ENCODE measurements at places on chromosomes 16 and 17.

- DNase-seq: peak; percentile 47
These were observed 22.1 kb downstream of the NUBP1 start for GRCh38 chr16:10765772-10766171.

DNA sequence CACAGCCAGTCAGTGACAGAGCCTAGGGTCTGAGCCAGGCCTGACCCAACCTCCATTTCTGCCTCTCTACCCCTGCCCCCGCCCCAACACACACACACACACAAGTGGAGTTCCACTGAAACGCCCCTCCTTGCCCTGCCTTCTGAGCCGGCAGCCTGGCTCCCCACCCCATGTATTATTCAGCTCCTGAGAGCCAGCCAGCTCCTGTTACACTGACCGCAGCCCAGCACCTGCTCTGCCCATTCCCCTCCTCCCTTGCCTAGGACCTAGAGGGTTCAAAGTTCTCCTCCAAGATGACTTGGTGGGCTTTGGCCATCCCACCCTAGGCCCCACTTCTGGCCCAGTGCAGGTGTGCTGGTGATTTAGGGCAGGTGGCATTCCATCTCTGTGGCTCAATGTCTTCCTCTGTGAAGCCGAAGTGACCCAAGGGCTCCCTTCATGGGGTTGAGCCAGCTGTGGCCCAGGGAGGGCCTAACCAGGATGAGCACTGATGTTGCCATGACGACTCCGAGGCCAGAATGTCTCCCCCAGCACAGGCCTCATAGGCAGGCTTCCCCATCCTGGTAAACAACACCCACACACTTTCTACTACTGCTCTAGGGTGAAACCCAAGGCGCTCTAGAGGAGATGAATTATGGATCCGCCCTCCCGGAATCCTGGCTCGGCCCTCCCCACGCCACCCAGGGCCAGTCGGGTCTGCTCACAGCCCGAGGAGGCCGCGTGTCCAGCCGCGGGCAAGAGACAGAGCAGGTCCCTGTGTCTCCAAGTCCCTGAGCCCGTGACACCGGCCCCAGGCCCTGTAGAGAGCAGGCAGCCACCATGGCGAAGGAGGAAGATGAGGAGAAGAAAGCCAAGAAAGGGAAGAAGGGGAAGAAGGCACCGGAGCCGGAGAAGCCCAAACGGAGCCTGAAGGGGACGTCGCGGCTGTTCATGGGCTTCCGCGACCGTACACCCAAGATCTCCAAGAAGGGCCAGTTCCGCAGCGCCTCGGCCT is 9.7 kb downstream of the MYO15A start:
- DNase-seq: no peak

DNA sequence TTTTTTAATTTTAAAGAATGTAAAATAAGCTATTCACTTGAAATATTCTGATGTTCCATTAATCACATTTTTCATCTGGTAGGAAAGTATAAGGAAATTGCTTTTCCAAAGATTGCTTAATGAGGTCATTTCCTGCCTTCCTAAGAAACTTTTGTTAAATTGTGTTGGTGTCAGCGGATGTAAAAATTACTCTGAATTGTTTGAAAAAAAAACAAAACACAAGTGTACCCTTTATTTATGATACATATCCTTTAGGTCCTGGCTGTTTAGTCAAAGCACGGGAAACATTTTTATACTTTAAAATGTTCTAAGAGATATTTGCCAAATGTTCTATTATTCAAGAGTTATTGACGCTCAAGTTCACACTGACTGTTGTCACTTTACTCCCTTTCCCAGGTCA is 1357.4 kb upstream of the GOT2 start:
- no peak for DNase-seq

DNA sequence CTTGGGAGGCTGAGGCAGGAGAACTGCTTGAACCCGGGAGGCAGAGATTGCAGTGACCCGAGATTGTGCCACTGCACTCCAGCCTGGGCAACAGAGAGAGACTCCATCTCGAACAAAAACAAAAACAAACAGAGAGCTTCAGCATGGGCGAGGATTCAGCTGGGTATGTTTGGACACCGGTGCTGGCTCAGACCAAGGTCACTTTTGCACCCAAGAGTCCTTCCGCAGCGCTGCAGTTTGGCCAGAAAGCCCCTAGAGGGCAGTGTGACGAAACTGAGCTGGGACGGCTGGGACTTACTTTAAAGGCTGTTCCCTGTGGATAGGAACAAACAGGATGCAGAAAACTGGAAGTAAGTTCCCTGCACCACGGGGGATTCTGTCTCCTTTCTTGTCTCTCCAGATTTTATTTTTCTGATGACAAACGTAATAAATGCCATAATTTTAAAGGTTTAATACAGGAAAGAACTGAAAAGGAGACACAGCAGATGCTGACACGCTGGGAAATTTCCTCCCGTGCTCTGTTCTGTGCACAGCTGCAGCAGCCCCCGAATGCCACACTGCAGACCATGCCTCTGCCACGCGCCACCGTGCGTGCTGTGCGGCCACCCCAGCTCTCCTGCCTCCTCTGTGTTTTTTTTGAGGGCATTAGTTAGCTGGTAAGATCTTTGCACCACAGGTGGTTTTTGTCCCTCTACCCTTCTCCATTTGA is 25.2 kb upstream of the USP36 start:
- peak; percentile 64 for DNase-seq

DNA sequence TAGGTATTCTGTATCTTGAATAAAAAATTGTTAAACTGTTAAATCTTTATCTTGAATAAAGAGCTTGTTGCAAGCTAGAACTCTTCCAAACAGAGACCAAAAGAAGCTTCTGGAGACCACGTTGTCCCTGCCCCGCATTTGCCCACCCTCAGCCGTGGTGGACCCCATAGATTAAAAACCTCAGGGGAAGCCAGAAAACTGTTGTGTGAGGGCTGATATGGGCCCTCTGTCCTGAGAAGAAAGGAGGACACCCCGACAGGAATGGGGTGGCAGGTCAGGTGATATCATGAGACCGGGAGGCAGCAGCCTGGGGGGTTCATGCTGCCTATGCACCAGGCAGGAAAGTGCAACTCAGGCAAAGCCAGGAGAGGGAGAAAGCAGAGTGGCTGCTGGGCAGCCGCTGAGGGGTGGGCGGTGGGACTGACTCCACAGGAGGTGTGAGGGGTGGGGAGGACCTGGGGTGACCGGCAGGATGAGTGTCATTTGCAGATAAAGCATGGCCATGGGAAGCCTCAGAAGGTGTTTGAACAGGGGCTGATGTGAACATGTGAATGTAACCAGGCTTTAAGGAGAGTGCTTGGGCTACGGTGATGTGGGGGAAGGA is 147.8 kb downstream of the IRF8 start:
- DNase-seq: no peak

GRCh38 chr17:47872651-47873161 is 21.7 kb upstream of the SP6 start:
- DNase-seq: no peak

DNA sequence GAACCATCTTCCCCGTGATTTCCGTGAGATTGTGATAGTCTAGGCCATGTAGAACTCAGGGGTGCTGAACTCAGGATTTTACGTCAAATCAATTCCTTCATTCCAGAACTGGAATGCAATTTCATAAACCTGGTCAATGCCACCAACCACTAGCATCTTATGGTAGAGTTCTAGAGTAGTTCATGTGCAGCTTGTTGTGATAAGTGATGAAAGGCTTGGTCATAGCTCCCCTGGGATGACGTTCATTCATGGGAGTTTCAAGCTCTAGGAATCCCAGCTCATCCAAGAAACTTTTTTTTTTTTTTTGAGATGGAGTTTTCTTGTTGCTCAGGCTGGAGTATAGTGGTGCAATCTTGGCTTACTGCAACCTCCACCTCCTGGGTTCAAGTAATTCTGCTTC is 3.7 kb upstream of the DPEP2 start:
- DNase-seq: no peak

- DNase-seq: no peak
These were observed 28.3 kb downstream of the NLRC3 start for GRCh38 chr16:3548859-3549258.

- no peak for DNase-seq
These were observed 54.7 kb downstream of the ZZEF1 start for GRCh38 chr17:4087911-4088693.

DNA sequence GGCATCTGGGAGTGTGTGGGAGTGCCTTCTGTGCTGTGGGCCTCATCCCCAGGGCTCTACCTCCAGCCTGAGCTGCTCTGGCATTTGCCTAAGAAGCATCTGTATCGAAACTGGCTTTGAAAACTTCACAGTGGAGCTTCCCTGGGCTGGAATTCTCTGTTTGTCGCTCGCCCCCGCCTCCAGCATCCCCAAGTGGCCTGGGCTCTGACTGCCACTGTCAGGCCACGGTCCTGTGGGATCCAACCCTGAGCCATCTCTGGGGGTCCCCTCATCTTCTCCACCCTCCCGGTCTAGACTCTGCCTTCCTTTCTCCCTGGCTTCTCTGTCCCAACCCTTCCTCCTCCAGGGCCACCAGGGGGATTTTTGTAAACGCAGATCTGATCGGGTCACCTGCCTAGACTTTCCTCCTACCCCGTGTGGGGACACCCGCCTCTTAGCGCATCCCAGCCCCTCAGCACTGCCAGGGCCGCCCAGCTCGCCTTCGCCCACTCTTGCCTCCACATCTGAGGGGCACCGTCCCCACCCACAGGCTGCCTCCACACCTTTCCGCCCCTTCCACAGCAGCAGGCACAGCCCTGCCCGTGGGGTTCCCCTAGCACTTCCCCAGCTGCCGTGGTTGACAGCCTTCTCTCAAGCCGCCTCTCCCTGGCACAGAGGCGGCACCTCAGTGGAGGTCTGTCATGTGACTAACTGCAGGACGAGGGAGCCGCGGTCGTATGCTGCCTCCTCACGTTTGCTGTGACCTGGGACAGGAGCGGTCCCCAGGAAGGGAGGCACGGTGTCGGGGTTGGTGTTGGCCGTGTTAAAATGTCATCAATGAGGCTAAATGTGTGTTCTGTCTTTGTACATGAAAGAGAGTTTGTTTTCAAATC is 12.0 kb downstream of the TBC1D24 start:
- DNase-seq: peak; percentile 72

DNA sequence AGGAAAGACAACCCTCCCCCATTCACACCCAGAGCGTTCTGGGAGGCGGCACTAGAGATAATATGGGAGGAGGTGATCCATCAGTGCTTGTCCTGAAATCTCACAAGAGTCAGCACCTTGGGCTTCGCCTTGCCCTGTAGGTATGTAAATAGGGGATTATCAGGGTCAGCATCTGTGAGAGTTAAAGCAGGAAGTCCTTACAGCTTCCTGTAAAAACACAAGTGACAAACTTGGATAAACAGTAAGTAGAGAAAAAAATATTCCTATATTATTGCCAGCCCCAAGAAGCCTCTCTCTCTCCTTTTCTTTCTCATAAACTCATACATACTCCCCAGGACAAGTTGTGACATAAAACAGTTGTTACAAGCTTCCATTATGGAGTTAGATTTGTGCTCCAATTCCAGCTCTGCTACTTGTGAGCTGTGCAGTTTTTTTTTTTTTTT is 187.7 kb downstream of the MAF start:
- no peak for DNase-seq

GRCh38 chr16:24701521-24701951 is 27.9 kb upstream of the TNRC6A start:
- DNase-seq: no peak

DNA sequence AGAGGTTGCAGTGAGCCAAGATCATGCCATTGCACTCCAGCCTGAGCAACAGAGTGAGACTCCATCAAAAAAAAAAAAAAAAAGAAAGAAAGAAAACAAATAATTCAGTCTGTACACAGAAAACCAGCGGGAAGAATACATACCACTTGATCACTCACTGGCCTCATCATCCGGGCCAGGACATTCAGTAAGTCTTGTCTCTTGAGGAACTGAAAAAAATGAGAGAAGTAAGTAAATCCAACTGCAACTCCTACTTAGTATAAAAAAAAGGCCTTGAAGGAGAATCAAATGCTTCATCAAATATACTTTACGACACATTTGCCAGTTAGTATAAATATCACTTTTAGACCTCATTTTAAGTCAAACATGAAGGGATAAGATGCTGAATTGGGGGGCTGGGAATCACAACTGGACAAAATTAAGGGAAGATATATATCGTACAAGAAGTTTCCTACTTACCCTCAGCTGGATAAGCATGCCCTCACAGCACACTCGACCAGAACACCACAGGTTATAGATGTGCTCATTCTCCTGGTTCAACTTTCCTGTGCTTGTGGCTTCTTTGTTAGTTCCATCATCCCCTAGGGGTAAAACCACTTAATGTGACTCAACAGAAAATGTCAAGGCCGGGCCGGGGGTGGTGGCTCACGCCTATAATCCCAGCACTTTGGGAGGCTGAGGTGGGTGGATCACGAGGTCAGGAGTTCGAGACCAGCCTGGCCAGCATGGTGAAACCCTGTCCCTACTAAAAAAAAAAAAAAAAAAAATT is 12.4 kb downstream of the CCDC47 start:
- no peak for DNase-seq
